Activated CD8-positive, alpha-beta T cell treated with anti-CD3 and anti-CD28 coated beads for 36 hours (primary cell): ENCODE measurements at places on chromosomes 2 and 18.

- no peak overlapping the region for H3K27ac ChIP-seq
- H3K27me3 ChIP-seq, result no peaks in the 10 kb centered on the region
- no peaks in the 10 kb centered on the region for H3K36me3 ChIP-seq
- DNase-seq, result no peak
- no peak overlapping the region for H3K4me3 ChIP-seq
- peaks cover 8% of the 10 kb centered on the region for H3K4me1 ChIP-seq
These were observed 52.8 kb downstream of the RPL37A start for GRCh38 chr2:216551234-216552068.

- H3K4me3 ChIP-seq, result no peak overlapping the region
- H3K27me3 ChIP-seq, result peaks cover 8% of the 10 kb centered on the region
- H3K27ac ChIP-seq, result no peak overlapping the region
- no peaks in the 10 kb centered on the region for H3K4me1 ChIP-seq
- DNase-seq, result no peak
- no peaks in the 10 kb centered on the region for H3K36me3 ChIP-seq
These were observed 33.7 kb downstream of the CERKL start for GRCh38 chr2:181623159-181623558.

- H3K27me3 ChIP-seq, result peaks cover 16% of the 10 kb centered on the region
- no peaks in the 10 kb centered on the region for H3K36me3 ChIP-seq
- no peak for DNase-seq
- H3K4me1 ChIP-seq, result no peaks in the 10 kb centered on the region
These were observed 299.5 kb downstream of the GBX2 start for GRCh38 chr2:235868645-235869044.

- no peak overlapping the region for H3K27ac ChIP-seq
- no peak overlapping the region for H3K4me3 ChIP-seq
- H3K27me3 ChIP-seq, result no peaks in the 10 kb centered on the region
- H3K4me1 ChIP-seq, result no peaks in the 10 kb centered on the region
- H3K36me3 ChIP-seq, result no peaks in the 10 kb centered on the region
These were observed 73.1 kb downstream of the CPO start for GRCh38 chr2:207012461-207012860.

DNA sequence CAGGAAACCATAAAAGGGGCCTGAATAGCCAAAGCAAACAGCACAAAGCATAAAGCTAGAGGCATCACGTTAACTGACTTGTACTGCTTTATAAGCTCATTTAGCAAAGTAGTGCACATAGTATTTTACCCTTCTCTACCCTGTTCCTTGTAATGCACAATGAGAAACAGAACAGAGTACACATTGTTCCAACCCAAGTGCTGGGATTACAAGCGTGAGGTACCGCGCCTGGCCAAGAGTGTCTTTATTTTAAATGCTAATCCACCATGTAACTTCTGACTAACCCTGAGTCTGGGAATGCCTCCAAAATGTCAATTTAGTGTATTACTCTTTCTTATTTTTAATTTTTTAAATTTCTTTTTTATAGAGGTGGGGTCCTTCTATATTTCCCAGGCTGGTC is 46.4 kb upstream of the STON1 start:
- no peak for DNase-seq
- no peak overlapping the region for H3K27ac ChIP-seq
- H3K4me1 ChIP-seq, result no peaks in the 10 kb centered on the region
- H3K36me3 ChIP-seq, result peaks cover 43% of the 10 kb centered on the region

DNA sequence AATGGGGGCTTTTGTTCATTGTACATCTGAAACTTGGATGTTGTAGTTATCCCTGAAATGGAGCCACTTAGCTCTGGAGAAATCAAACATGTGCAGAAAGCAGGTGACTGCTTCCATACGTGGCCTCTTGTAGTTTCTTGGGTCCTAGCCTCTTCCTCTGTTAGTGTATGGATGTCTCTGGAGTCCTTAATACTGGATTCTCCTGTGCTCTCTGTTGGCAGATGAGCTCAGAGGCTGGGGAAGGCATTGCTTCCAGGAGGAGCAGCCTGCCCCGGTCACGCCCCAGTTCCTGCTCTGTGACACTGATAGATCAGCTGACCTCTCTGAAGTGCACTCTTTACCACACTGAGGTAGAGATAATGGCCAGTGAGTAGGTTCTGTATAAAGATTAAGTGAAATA is 176.2 kb downstream of the LDLRAD4 start:
- no peaks in the 10 kb centered on the region for H3K27me3 ChIP-seq
- peaks cover 6% of the 10 kb centered on the region for H3K36me3 ChIP-seq
- no peak overlapping the region for H3K4me3 ChIP-seq
- H3K4me1 ChIP-seq, result peaks cover 11% of the 10 kb centered on the region
- H3K27ac ChIP-seq, result no peak overlapping the region
